Lower leg skin (tissue), 4 donors: ENCODE measurements at places on chromosomes 5 and 9.

- no peak for DNase-seq
Measured at GRCh38 chr5:159833846-159834245, 82.4 kb upstream of the ADRA1B start.

DNA sequence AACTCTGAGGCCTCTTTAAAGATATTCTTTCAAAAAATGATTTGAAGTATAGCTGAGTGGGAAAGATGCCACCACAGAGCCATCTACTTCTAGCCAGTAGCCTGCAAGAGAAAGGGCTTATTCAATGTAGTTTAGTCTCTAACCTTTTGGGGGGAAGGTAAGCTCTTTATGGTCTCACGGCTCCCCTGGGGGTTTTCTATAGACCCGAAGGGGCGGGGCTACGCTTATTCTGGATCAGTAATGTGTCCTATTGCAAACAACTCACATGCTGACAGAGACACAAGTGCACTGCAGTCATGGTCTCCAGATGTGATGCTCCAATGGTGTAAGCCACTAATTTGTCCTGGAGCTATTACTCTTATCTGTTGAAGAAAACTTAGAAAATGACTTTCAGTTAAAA lies 53.4 kb upstream of the RPS23 start:
- DNase-seq, result no peak

DNA sequence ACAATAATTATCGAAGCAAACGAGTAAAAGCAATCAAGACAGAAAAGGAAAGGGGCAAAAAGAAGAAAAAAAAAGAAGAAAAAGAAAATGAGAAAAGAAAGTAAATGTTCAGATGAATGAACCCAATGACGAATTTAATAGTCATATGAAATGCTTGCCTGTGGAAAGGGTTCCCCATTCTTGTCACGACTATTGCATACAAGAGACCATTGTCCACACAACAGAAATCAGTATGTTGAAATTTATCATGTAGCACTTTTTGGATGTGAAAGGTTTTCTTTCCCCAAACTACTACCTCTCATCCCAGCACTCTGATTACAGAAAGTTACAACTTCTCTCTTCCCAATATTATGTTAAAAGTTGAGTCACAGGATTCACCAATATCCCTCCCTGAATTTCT lies 162.4 kb downstream of the ZDHHC21 start:
- DNase-seq, result no peak

GRCh38 chr5:1112596-1113331 lies 901 bp upstream of the SLC12A7 start:
- no peak for DNase-seq

- no peak for DNase-seq
Measured at GRCh38 chr5:146052780-146053179, 52.6 kb downstream of the PLAC8L1 start.

GRCh38 chr9:109428854-109429253 lies 69.3 kb downstream of the PTPN3 start:
- peak; percentile 43 for DNase-seq
